ENCODE measurements at places on chromosomes 11 and 22. TPM values are rescaled to one million over a fixed set of nuclear protein-coding genes. Genes with fewer than 3 reads are reported as not detected.

The KRTAP5-7 gene
- not detected for total RNA-seq

The RAC2 gene
- 2.5 TPM for total RNA-seq

The XRRA1 gene
- total RNA-seq, result 74.2 TPM

The MRGPRX4 gene
- not detected for total RNA-seq

DNA sequence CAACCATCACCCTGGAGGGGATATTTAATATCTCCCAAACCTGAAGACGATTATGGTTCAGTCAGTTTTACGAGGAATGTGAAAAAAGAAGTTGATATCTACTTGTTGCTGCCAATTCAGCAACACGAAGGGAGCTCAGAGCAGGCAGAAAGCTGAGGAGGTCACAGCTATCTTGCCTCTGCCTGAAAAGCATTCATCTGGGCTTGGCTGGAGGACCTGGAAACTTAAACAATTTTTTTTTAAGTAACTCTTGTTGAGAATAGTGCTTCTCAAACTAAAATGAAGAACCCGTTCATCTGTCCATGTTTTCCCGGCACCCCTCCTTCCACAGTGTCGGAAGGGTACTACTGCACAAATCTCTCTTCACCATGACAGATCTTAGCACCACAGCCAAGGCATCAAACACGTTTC lies 98.9 kb downstream of the MICAL3 start:
- DNase-seq, result no peak
- H3K36me3 ChIP-seq, result no peaks in the 10 kb centered on the region
- H3K27me3 ChIP-seq, result no peaks in the 10 kb centered on the region
- H3K4me1 ChIP-seq, result peaks cover 39% of the 10 kb centered on the region
- H3K27ac ChIP-seq, result peak overlapping the region; percentile 19
- H3K4me3 ChIP-seq, result no peak overlapping the region

- H3K27me3 ChIP-seq, result no peaks in the 10 kb centered on the region
- H3K4me1 ChIP-seq, result no peaks in the 10 kb centered on the region
- no peaks in the 10 kb centered on the region for H3K36me3 ChIP-seq
Measured at GRCh38 chr11:17760102-17761029, 25.8 kb downstream of the KCNC1 start.

DNA sequence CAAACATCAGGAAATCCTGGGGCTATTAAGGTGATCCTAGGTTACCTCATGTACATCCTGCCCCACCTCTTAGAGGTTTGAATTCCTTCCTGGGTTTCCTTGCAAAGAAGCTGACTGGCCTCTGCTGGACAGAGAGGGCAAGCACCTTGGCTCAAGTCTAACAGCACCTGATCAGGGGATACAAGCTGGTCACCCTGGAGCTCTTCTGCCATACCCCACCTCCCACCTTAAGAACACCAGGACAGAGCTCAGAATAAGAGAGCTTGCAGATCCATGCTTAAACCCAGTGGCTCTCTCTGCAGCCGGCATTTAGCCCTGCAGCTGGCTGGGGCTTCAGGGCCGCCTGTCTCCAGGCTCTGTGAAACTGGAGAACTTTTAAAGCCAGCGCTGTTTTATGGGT lies 386.6 kb upstream of the NARS2 start:
- H3K27me3 ChIP-seq, result no peaks in the 10 kb centered on the region
- DNase-seq, result no peak
- no peak overlapping the region for H3K27ac ChIP-seq
- no peaks in the 10 kb centered on the region for H3K4me1 ChIP-seq
- H3K4me3 ChIP-seq, result no peak overlapping the region
- H3K36me3 ChIP-seq, result no peaks in the 10 kb centered on the region

DNA sequence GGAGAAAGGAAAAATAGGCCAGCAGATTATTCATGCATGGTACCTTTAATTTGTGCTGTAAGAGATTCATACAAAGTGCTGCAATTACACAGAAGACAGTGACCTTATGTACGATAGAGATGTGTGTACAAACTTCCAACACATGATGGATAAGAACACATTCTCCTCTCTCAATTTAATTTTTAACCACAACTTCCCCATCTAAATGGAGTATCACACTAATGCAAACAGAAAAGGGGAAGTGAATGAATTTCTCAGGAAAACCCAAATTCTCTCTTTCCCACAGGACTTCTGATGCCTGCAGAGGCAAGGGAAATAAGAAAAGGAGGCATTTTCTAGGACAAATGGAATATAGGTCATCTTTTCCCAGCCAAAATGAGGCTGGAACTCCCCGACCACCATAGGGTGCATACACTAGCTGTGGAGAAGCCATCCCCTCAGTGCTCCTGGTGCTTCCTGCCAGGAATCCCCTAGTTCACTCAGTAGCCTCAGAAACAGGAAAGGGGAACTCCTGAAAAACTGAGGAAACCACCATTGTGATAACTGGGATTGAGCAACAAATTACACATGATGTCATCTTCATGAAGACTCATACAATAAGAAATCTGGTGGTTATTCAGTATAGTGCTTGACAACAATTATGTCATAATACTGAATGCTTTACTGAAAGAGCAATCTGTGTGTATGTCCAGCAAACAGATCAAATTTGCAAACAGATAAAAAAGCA lies 22.4 kb downstream of the MMP10 start:
- no peaks in the 10 kb centered on the region for H3K36me3 ChIP-seq
- H3K4me3 ChIP-seq, result no peak overlapping the region

DNA sequence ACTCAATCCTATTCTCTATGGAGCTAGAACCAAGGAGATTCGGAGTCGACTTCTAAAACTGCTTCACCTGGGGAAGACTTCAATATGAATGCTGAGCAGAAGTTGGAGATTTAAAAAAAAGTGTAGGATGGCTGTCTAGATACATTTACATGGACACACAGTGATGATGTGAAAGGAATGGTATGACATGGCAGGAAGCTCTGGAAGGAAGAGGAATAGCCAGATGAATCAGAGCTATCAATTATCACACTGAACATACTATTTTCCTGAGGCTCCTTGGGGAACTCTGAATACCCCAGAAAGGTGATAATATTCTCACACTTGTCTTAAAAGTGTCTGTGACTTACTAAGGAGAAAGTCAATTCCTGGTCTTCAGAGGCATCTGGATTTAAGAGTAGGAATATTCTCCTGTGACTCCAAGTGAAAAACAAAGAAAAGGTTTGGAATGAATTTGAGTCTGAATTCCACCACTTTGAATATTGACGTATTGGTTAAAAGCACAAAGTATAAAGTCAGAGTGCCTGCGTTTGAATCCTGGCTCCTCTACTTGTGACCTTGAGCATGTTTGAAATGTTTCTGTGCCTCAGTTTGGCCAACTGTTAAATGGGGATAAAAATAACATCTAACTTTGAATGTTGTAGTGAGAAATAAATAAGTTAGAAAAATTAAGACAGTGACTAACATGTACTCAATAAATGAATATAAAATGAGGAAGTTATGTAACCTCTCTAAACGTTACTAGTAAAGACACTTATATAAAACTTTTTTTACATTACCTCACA lies 1.3 kb downstream of the OR52D1 start:
- H3K4me1 ChIP-seq, result no peaks in the 10 kb centered on the region
- H3K36me3 ChIP-seq, result no peaks in the 10 kb centered on the region
- H3K4me3 ChIP-seq, result no peak overlapping the region
- H3K27me3 ChIP-seq, result no peaks in the 10 kb centered on the region

DNA sequence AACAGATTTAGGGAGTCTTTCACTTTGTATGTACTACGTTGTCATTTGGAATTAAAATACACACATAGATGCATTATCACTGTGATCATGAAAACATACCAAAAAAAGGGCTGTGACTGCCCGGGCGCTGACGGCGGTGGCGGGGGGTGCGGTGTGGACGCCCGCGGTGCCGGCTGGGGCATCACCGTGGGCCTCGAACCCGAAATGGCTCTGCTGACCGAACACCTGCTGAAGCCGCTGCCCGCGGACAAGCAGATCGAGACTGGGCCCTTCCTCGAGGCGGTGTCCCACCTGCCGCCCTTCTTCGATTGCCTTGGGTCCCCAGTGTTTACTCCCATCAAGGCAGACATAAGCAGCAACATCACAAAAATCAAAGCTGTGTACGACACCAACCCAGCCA lies 16.2 kb downstream of the MRGPRX4 start:
- no peaks in the 10 kb centered on the region for H3K36me3 ChIP-seq
- H3K4me1 ChIP-seq, result no peaks in the 10 kb centered on the region
- H3K27me3 ChIP-seq, result no peaks in the 10 kb centered on the region
- DNase-seq, result no peak
- H3K27ac ChIP-seq, result no peak overlapping the region

GRCh38 chr22:46006379-46007002 lies 29.5 kb upstream of the WNT7B start:
- no peaks in the 10 kb centered on the region for H3K36me3 ChIP-seq
- peak; percentile 96 for DNase-seq
- no peak overlapping the region for H3K4me3 ChIP-seq
- peaks cover 18% of the 10 kb centered on the region for H3K4me1 ChIP-seq
- H3K27ac ChIP-seq, result peak overlapping the region; percentile 99

DNA sequence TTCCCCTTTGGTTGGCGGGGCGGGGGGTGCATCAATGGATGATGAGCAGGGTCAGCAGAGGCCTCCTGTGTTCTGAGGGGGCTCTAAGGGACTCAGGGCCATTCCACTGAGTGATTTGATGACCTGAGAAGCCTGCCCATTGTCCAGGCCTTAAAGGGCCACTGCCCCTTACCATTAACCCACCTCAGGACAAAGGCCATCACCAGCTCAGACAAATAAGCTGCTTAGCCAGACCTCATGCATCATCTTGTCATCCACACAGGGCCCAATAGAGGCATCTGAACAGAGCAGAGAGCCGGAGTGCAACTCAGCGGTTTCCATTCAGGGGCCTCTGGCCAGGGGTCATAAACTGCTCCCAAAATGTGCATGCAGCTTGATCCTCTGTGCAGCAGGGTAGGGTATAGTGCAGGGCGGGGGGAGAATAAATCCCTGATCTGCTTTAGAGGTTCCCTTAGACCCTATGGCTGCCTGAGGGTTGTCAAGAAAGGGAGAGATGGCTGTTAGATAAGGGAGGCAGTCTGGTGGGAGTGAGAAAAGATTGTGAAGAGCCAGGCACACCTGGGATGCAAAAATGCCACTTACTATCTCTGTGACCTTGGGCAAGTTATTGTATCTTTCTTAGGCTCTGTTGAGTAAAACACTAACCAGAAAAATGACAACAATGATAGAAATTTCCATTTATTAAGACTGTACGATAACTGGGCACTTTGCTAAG lies 375.5 kb upstream of the NARS2 start:
- no peaks in the 10 kb centered on the region for H3K36me3 ChIP-seq
- H3K4me3 ChIP-seq, result no peak overlapping the region
- H3K27me3 ChIP-seq, result no peaks in the 10 kb centered on the region
- DNase-seq, result no peak
- no peaks in the 10 kb centered on the region for H3K4me1 ChIP-seq

DNA sequence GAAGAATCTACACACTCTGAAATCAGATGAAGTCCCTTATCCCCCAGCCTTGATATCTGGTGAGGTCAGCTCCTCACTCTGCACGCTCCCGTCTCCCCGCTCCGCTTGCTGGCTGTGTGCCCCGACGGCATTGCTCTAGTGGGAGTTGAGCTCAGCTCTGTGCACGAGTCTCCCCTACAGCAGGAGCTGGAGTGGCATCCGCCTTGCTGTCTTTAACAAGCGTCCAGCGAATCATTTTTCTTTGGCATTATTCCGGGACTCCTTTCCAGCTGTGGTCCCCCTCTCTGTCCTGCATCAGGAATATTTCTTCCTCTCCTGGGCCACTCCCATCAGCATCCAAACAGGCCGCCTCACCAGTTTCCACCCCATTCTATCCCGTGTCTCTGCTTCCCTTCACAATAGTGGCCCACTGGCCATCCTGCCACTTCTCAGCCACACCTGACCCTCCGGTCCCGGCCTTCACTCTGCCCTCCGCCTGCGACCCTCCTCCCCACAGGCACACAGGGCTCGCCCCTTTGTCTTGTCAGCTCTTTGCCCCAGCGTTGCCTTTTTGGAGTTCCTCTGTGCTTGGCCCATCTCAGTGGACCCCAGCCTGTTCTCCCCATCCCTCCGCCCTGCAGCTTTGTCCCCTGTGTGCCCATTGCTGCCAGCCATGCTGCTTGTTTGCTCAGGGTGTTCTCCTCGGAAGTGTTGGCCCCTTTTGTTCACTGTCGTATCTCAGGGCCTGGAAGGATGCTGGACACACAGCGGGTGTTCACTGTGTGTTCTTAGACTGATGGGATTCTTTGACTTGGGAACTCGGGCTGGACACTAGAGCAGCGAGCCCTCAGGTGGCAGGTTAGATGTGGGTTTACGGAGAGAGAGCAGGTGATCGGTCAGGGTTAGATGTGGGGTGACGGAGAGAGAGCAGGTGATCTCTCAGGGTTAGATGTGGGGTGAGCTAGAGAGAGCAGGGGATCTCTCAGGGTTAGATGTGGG lies 441.8 kb downstream of the TBC1D22A start:
- no peak overlapping the region for H3K4me3 ChIP-seq
- H3K36me3 ChIP-seq, result no peaks in the 10 kb centered on the region
- H3K27ac ChIP-seq, result no peak overlapping the region
- DNase-seq, result no peak
- no peaks in the 10 kb centered on the region for H3K4me1 ChIP-seq

GRCh38 chr22:20528405-20528978 lies 21.1 kb downstream of the MED15 start:
- DNase-seq, result no peak
- no peaks in the 10 kb centered on the region for H3K27me3 ChIP-seq
- peaks cover 25% of the 10 kb centered on the region for H3K4me1 ChIP-seq
- H3K27ac ChIP-seq, result peak overlapping the region; percentile 62

DNA sequence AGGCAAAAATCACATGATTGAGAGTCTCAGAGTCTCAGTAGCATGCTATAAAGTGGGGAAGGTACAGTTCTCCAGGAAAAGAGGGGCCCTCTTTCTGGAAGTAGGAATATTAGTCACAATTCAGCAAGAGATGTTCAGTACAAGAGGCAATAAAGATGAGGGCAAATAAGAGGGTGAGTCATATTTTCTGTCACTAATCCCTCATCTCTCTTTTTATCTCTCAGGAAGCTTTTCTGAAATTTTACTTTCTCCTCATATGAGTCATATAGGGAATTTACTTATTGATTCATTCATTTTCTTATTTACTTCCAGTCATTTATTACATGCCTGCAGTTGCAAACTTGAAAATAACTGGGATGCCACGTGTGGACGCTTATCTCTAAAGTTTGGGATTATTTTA lies 3.4 kb upstream of the NXPE1 start:
- H3K4me3 ChIP-seq, result no peak overlapping the region
- no peaks in the 10 kb centered on the region for H3K36me3 ChIP-seq
- H3K4me1 ChIP-seq, result no peaks in the 10 kb centered on the region
- peak overlapping the region; percentile 73 for H3K27ac ChIP-seq

DNA sequence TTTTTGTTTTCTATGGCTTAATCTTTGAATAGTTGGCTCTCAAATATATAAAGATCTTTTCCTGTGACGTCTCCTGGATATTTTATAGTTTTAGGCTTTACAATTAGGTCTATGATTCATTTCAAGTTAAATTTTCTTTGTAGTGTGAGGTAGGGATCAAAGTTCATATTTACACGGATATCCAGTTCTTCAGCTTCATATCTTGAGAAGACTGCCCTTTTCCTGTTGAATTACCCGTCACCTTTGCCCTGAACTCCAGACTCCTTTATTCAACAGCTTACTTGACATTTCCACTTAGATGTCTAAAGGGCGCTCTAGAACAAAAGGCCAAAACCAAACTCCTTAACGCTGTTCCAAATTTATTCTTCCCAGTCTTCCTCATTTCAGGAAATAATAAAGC lies 51.7 kb downstream of the TTC17 start:
- H3K36me3 ChIP-seq, result no peaks in the 10 kb centered on the region
- no peaks in the 10 kb centered on the region for H3K4me1 ChIP-seq
- H3K27ac ChIP-seq, result no peak overlapping the region
- H3K4me3 ChIP-seq, result no peak overlapping the region
- no peak for DNase-seq
- no peaks in the 10 kb centered on the region for H3K27me3 ChIP-seq

- H3K27me3 ChIP-seq, result no peaks in the 10 kb centered on the region
- no peak overlapping the region for H3K4me3 ChIP-seq
- H3K4me1 ChIP-seq, result no peaks in the 10 kb centered on the region
- no peak overlapping the region for H3K27ac ChIP-seq
Measured at GRCh38 chr11:45382133-45382878, 96.2 kb upstream of the SYT13 start.

All from uterus (tissue), 4 donors.